ENCODE measurements at places on chromosomes 3 and 15.

GRCh38 chr15:98981851-98982722, 25.5 kb downstream of the PGPEP1L start:
- no peak for DNase-seq

DNA sequence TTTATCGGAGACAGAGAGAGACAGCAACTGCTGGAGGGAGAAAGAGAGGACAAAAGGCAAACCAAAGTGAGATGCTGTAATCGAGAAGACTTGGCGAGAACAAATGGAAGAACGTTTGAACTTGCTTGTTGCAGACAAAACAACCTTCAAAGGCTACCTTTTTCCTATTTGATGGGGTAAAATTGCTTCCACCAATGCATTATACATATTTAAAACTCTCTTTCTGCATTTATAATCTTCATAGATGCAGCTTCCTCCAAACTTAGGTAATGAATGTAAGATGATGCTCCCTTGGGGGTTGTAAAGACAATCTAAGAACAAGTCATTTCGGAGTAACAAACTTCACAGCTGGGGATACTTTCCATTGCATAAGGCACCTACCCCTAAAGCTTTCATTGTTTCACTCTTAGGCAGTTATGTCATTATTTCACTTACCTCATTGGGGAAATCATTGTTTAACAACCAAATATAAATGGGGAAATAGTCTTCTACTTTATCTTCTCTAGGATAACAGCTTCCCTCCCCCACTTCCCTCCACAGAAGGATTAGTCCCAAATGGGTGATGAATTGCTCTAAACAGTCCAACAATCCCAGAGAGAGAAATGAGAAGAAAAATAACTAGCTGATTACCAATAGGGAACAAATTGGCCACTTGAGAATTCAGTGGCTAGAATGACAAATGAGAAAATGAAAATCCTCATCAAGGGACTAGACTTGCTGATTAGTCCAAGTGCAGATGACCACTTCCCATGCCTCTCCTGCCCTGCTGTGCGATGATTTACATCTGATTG, 269.8 kb upstream of the ADAMTS9 start:
- no peak for DNase-seq

GRCh38 chr3:185152410-185153170, at the start of gene C3orf70:
TSS of gene C3orf70 (minus strand) at chr3:185153060. CDS start at chr3:185152823, 237 bp downstream.
- DNase-seq: peak; percentile 36

DNA sequence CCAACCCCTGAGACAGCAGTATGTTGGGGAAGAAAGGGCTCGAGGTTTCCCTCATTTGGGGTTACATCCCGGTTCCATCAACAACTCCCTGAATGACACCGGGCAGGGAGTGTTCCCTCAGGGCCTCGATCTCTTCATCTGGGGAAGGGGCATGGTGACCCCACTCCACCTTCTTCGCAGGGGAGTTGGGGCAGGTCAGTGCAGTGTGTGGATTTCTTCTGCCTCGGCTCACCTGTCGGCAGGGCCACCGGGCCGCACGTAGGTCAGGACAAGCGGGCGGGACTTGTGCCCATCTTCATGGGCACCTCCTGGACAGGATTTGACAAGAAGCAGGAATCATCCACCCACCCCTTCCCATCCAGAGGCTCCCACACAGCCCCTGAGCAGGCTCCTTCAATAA, 17.4 kb downstream of the GRIP2 start:
- no peak for DNase-seq

DNA sequence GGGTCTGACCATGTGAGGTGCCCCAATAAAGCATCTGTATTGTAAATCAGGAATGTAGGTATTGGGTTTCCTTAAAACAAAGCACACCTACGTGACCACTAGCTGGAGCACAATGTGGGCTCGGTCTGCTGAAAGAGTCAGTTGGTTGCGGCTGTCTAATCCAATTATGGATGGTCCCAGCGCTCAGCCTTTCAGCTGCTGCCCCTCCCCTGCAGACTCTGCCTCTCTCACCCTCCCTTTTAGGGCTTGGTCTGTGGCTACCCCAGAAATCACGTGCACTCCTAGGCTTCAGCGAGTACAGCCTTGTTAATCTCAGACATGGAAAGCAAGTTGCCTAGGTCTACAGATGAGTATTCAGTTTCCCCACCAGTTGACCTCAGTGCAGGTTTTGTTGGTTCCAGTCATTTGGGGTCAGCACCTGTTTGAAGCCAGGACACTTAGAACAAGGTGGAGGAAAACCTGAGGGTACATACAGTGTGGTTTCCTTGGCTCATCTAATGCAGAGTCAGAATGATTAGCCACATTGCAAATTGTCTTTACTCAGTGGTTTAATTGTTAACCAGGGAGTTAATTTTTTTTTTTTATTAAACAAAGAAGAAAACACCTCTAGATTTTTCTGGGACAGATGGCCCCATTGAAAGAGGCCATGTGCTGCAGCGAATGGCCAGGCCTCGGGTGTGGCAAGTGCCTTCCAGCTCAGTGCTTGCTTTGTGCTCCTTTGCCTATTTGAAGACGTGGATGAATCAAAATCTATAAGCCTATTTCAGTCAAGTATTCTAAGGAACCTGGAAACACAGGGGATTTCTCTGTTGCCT, 137.7 kb downstream of the IGF1R start:
- DNase-seq: peak; percentile 14

DNA sequence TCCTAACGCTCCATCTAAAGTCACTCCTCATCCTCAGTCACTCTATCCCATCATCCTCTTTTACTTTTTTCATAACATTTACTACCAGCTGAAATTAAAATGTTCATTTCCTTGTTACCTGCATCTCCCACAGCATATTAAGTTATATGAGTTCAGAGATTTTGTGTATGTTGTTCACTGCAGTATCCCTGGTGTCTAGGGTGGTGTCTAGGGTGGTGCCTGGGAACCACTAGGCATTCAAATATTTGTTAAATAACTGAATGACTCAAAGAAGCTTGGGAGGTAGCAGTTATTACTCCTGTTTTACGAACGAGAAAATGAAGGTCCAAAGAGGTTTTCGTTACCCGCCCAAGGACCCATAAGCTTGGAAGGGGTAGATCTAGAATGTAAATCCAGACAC, 1.9 kb upstream of the C3orf49 start:
- DNase-seq: no peak

GRCh38 chr3:141050576-141051442, at the start of gene SPSB4:
TSS of gene SPSB4 (plus strand) at chr3:141051347. CDS start at chr3:141066105, 14,758 bp downstream.
- peak; percentile 46 for DNase-seq

- DNase-seq: no peak
Measured at GRCh38 chr3:27666708-27667107, 55.4 kb downstream of the EOMES start.

DNA sequence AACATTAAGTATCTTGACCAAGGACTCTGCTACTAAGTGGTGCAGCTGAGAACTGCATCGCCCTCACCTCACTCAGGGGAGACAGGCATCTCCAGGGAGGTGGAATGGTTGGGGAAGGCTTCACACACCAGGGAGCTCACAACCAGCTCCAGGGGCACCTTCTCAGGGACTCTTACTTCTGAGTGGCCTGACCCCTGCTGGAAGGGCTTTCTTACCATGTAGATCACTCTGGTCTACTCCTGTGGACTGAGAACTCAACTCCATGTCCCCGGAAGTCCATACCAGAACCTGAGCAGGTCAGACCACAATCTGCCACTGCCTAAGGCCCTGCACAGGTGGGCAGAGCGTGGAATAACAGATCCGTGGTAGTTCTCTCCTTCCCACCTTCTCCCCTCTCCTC, 140.5 kb downstream of the TLE3 start:
- DNase-seq: no peak

DNA sequence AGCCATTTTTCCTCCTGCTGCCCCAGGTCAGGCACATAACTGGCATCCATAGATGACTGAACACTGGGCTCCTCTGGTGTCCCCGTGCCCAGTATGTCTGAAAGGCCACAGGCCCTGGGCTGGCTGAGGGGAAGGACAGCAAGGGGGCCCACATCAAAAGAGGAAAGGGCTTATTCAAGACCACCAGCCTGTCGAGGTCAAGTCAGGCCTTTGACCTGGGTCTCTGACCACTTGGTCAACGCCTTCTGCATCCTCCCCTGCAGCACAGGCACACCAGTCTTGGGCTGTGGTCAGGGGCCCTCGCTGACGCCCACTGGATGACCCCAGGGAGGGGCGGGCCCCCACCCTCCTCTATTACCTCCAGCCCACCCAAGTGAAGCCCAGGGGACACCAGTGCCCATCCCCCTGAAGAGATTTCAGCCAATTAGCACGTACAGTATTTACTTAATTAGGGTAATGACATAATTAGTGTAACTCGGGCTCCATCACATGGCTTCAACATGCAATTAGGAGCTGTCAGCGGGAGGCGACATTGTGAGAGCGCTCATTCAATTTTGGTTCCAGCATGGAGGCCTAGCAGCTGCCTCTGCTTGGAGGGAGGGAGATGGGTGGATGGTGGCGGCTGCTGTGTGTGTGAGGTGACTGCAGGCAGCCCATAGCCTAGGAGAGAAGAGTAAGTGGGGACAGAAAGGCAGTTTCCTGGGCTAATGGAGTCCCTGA, 13.5 kb upstream of the DNAH1 start:
- DNase-seq: no peak

- no peak for DNase-seq
Measured at GRCh38 chr3:172378439-172378838, 69.8 kb downstream of the GHSR start.

DNA sequence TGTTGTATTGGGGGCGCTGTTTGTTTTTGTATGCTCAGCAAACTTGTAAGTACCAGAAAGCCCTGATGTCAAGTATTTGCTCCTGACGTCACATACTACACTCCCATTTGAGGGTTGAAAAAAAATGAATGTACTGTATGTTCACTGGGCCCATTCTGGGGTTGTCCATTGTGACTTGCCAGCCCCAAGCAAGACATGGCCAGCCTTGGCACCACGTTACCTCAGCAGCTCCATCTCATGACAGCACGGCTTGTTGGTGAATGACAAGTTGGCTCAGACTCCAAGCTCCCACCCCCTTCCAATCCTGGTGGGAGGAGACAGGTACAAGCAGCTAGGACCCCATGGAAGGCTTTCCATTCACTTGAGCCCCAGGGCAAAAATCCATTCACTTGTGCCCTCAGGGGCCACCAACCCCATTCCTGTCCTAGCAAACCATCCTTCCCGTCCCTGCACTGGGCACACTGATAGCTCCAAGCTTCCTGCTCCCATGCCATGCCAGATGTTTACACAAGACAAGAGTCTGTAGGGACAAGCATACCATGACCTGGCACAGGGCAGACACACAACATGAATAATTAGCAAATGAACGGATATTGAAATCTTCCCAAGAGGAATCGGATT, 1.6 kb downstream of the PHGR1 start:
- DNase-seq: no peak

GRCh38 chr3:38890426-38890825, 74.4 kb upstream of the SCN10A start:
- DNase-seq: no peak

GRCh38 chr3:143590660-143591059, 257.6 kb downstream of the SLC9A9 start:
- DNase-seq: no peak

DNA sequence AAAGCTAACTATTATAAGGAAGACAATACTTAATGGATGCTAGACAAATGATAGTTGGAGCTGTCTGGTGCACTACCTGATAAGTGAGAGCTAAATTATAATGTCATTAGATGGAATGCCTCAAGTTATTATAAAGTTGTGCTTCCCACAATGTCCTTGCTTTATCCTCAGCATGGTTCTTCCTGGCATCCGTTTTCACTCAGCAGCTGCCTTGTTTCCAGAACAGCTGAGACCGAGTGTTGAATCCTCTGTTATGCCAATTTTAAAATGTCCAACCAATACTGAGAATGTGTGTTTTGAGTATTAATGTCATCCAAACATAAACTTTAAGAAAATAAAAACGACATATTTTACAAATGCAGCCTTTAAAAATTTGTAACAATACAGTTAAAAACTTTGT, 286.7 kb upstream of the SOX2 start:
- DNase-seq: no peak

- DNase-seq: no peak
Measured at GRCh38 chr15:101710806-101711205, 13.5 kb downstream of the TARS3 start.

- DNase-seq: no peak
Measured at GRCh38 chr15:70210528-70210927, 112.8 kb upstream of the TLE3 start.
